CD4-positive, alpha-beta T cell treated with Interleukin-21 for 1 hour (primary cell): ENCODE measurements at places on chromosomes 6 and 20.

GRCh38 chr20:7996898-7997297 lies 22.7 kb downstream of the TMX4 start:
- no peak for DNase-seq

DNA sequence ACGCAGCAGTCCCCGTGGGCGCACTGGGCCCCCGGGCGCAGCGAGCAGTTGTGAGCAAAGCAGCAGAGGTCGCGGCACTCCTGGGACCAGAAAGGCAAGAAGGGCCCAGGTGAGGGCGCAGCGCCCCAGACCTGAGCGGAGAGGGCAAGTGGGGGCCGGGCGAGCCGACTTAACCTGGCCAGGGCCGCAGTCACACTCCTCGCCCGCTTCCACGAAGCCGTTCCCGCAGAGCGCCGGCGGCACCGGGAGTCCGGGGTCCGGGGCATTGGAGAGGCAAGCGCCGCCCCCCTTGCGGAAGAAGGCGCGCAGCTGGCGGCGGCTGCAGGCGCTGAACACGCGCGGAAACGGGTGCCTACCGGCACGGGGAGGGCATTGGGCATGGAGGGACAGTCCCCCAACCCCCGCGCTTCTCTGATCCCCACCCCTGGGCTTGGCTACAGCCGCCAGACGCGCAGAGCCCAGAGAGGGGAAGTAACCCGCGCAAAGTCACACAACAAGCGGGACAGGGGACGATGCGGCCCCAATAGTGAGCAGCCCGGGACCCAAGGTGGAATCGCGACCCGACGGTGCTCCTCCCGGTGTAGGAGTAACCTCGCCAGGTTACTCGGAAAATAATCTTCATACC lies 9.2 kb downstream of the ADAM33 start:
- DNase-seq: no peak

- DNase-seq: no peak
Measured at GRCh38 chr6:75946146-75946831, 126.2 kb downstream of the IMPG1 start.

GRCh38 chr6:46848684-46849360 lies 55.6 kb downstream of the MEP1A start:
- peak; percentile 37 for DNase-seq

DNA sequence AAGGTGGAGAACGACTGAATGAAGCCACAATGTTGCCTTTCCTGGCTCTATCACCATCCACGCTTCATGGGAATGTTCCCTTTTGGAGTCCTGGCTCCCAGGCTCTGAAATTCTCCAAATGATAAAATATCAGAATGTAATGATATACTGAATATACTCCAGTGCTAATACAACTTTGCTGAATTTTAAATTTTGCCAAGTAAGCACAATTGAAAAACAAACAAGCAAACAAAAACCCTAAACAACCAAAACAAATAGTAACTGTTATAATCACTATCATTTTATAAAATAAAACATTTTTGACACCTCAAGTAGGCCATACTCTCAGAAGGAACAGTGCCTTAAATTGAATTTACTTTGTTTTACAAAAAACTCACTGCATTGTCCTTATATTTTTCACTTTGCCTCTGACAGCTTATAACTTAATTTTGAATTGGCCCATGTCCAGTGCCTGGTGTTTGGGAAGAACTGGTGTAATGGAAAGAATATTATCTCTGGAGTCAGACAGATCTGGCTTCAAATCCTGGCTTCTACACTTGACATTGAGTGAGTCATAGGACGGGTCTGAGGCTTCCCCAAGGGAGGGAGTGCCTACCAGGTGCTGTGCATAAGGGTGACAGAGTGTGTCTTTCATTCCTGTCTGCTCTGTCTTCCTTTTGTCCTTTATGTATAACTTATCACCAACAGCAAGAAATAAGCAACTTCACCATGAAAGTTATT lies 698.3 kb downstream of the EPM2A start:
- no peak for DNase-seq

DNA sequence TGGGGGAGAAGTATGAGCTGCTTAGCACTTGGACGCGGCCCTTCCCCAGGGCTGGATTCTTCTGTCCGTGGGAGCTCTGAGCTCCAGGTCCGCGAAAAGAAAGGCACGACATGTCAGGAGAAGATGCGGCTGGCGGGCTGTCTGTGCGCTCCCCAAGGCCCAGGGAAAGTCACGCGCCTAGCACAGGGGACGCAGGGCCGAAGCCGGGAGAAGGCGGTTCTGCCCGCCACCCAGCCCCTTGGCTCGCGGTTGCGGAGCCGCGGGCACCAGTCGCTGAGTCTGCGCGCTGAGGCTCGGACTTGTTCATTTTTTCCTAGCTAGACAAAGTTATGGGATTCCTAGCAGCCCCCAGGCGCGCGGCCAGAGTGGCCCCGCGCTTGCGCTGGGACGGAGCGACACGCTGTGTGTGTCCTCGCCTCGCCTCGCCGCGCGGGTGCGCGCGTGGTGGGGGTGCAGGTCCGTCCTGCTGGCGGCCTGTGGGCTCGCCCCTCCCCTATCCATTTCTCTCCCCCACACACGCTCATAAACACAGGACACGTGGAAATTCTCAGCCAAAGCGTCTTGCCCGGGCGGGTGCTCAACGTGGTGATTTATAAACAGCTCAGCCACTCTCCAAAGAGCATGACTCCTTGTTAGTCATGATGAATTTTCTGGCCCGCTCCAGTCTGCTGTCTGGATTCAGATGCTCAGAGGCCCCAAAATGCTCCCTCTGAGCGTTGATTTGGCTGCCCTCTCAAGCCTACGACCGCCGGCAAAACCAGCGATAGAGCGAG lies 1.9 kb upstream of the POU3F2 start:
- no peak for DNase-seq

DNA sequence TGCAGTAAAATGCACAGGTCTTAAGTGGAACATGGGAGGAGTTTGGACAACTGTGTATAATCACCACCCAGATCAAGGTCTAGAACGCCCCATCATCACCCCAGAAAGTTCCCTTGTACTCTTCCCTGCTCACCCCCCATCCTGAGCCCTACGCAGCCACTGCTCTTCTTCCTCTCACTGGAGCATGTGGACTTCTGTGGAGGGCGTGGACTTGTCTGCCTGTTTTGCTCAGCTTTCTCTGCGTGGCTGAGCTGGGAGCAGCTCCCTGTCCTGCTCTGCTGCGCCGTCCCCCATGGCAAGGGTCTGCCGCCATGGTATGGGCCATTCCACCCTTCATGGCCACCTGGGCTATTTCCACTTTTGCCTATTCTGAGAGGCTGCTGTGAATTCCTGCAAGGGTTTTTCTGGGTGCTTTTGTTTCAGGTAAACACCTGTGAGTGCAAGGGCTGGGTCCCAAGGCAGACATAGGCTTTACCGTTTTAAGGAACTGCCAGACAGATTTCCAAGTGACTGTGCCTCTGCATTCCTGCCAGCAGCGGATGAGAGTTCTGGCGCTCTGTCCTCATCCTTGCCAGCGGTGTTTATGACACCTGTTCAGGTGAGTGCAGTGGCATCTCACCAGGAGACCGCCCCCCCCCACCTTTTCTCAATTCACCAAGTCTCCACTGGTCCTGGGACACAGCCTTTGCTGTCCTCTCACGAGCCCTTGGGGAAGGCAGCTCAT lies 19.7 kb downstream of the PCK1 start:
- DNase-seq: no peak
